ENCODE measurements at places on chromosomes 4 and X.
A peak's percentile ranks its signal among the peaks of the same experiment; 100 is the strongest.

GRCh38 chr4:6509587-6509986, 37.2 kb upstream of the PPP2R2C start:
- peak; percentile 52 for DNase-seq

DNA sequence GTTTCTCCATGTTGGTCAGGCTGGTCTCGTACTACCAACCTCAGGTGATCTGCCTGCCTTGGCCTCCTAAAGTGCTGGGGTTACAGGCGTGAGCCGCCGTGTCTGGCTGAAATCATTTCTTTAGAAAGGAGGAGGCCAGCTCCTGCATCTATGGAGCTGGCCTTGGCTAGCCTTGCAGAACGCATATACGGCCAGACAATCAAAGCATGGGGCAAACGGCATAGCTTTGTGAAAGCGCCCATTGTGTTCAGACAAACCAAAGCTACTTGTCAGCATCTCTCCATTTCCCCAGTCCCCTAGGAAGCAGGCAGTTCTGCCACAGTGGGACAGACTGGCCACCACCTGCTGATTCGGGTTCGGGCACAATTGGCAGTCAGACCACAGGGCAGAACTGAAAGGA, 48.9 kb upstream of the IQSEC2 start:
- DNase-seq, result no peak

DNA sequence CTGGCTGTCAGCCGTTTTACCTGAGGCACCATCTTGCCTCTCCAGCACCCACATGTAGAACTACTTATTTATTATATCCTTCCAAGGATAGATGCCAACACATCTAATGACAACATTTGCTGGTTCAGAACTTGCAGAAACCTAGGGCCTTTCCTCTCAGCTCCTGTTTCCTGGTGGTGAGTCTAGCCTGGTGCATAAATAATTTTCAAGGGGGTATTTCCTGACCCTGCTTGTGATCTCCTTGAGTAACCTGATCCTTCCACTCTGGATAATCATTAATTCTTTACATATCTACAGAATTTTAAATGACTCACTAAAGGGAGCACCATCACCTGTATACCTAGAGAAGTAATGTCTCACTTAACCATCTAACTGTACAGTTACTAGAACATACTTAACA, 153.4 kb downstream of the PPARGC1A start:
- DNase-seq, result no peak

GRCh38 chr4:118765399-118765798, 70.5 kb downstream of the SEC24D start:
- no peak for DNase-seq

DNA sequence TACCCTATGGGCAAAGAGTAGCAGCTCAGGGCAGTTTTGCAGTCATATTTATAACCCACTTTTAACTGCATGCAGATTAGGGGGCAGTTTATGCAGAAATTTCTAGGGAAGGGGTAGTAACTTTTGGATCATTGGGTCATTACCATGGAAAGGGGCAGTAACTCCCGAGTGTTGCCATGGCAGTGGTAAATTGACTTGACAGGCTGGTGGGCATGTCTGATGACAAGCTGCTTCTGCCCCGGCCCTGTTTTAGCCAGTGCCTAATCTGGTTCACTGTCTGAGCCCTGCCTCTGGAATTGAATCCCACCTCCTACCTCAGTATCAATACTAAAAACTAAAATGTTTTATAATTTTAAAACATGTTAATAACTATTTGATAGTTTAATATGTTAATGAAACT, 362.1 kb upstream of the ATOH1 start:
- DNase-seq, result no peak

- no peak for DNase-seq
Measured at GRCh38 chr4:5125321-5125720, 74.0 kb downstream of the STK32B start.

DNA sequence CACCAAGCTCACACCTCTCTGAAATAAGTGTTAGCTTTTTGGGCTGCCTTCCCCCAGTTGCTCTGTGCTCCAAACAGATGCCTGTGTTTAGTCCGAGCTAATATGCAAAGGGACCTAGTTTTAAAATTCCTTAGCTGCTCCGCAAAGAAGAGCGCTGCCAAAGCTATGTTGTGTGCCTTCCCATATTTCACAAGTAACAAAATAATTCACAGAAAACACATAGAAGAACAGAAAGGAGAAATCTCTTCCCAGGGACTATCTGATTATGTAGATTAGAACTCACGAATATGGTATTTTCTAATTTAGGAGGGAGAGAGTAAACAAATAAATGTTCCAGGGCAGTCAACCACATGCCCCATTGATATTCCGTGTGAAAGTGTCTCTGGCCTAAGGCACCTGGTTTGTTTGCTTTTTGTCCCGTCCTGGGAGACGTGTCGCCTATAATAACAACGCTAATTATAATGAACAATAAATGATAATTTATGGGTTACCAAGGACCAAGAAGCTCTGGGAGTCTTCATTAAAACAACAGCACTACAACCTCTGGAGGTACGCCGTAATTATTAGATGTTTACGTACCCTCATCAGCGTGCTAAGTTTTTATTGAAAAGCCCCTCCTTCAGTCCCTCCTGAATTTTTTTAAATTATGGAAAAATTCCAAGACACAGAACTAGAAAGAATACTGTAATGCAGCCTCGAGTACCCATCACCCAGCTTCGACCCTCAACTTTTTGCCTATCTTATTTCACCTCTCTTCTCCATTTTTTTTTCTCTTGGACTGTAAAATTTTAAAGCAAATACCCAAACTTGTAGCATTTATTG, 1.2 kb upstream of the CCNG2 start:
- no peak for DNase-seq

DNA sequence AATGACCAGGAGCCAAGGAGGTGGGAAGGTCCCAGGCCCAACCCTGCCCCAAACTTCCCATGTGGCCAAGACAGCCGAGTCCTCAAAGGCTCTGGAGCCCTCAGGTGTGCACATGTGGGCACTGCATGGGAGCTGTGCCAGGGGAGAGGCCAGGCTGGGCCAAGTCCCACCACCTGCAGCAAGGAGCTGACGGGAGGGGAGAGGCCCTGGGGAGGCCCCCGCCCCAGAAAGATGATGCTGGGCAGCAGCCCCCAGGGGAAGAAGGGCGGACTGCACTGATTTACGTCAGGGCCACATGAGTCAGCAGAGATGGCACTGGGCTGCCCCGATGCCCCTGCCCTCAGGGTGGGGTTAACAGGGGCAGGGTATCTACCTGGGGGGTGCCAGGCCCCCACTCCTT, 1.4 kb downstream of the L1CAM start:
- no peak for DNase-seq

DNA sequence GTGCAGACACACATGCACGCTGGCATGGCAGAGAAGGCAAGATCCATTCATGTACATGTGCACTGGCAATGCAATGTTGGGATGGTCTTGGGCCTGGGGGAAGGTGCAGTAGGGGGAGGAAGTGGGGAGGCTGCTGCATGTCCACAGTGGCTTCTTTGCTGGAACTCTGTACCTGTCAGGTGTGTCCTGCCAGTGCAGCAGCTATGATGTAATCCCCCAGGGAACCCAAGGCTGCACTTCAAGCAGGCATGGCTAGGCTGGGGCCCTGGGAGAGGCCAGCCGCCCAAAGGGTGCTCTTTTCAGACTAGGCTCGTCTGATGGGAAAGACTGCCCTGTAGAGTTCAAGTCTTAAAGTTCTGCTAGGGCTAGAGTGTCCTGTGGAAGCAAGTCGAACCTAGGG, 1304.0 kb downstream of the FAM133A start:
- no peak for DNase-seq

- no peak for DNase-seq
Measured at GRCh38 chrX:119853444-119853843, 681 bp upstream of the UPF3B start.

DNA sequence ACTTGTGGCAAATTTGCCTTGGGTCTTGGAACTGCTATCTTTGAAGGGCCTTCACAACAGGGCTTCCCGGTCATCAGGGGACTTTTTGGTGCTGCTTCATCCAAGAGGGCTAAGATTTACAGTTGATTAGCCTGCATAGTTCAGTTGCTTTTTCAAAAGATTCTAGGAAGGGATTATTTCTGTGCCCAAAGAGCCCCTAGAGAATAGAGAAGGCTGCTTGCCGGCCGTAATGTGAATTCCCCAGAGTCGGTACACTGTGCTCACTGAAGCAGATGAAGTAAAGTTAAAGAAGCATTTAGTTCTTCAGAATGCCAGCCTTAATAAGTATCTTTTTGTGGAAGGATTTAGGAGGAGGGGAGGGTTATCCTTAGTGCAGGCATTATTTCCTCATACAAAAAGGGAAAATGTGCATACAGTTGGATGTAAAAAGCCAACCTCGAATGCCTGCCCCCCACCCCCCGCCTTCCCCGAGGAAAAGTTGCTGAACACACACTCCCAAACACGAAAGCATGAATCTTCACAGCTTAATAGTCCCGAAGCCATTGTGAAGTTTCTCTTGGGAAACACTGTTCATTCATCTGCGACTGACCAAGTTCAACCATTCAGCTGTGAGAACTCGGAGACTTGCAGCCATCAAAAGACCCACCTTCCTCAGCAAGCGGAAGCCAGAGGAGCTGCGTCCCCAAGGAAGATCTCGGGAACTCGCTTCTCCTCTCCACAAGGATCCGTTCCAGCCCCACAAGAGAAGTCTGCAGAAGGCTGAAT, 47.6 kb downstream of the ANOS1 start:
- DNase-seq, result no peak

GRCh38 chrX:71533851-71534561, 1.1 kb downstream of the OGT start:
- DNase-seq, result no peak

DNA sequence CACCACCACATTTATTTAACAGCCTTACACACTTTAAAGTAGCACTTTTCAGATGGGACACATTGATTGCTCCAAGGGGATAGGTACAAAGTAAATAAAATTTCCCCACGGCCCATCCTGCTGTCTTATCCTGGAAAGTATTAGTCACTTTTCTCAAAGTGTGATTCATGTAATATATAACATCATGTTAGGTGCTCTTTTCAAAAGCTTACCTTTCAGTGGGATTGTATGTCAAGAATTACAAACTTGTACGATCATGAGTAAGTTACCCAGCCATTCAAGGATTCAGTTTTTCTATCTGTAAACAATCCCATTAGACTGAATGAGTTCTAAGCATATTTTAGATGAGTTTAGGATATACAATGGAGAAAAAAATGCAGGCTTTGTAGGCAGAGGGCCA, 876.6 kb upstream of the GRID2 start:
- no peak for DNase-seq

- no peak for DNase-seq
Measured at GRCh38 chr4:69748173-69748572, 12.2 kb downstream of the SULT1B1 start.

GRCh38 chr4:147578051-147578476, 39.1 kb upstream of the TMEM184C start:
- no peak for DNase-seq

GRCh38 chr4:37935026-37935425, 25.2 kb upstream of the PTTG2 start:
- no peak for DNase-seq

GRCh38 chr4:70280567-70280966, 38.2 kb downstream of the CSN3 start:
- no peak for DNase-seq

DNA sequence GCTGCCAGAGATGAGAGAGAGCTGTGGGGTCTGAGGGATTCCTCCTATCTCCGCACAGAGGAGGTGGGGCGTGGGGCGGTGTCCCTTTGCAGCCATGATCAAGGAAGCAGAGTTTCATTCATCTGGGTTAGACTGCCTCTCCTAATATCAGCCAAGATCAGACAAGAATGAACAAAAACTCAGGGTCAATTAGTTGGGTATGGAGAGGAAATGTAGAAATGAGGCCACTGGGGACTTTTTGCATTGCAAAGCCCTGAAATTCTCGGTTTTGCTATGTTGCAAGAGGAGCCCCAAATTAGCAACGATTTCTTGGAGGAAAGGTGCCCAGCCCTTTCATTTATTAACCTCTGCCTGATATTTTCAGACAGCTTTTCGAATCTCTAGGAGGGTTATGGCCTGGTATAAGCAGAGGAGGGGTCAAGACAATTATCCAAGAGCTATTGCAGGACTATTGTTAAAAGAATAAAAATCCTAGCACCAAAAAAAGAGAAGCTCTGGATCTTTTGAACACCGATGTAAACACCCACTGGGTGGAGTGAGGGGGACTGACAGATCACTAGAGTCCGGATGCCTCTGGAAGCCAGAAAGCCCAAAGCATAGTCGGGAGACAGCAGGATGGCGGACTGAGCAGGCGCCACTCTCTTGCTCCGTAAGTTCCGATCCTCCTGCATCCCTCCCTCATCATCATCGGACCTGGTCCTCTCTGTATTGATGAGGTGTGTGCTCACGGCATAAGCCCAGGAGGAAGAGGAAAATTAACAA, 34.4 kb upstream of the ACSL1 start:
- DNase-seq, result no peak

GRCh38 chr4:101174679-101175345, 172.5 kb downstream of the PPP3CA start:
- no peak for DNase-seq

DNA sequence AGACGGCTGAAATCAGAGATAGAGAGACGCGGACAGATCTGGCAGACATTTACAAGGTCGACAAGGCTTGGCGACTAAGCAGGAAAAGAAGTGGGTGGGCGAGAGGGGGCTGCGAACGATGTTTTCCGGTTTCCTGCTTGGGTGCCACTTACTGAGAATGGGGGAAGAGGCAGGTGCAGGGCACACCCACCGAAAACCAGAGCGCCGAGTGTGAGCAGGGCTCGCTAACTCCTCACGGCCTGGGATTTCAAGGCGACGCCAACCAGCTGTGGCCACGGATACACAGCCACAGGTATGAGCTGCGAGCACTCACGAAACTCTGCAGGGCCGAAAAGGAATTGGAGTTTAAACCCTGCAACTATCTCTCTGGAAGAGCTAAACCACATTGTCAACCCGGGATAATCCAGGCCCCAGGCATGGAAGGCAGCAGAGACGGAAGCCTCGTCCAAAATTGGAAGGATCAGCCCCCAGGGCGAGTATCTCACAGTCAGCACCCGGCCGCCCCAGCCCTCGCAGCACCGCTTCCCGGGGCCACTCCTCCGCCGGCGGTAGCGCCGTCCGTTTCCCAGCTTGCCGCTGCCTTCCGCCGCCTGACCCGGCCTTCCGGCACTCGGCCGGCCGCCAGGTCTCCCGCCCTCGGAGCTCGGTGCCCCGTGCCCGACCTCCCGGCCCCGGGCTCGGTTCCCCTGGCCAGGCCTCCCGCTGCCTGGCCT, 778 bp downstream of the CASP3 start:
- DNase-seq, result no peak

DNA sequence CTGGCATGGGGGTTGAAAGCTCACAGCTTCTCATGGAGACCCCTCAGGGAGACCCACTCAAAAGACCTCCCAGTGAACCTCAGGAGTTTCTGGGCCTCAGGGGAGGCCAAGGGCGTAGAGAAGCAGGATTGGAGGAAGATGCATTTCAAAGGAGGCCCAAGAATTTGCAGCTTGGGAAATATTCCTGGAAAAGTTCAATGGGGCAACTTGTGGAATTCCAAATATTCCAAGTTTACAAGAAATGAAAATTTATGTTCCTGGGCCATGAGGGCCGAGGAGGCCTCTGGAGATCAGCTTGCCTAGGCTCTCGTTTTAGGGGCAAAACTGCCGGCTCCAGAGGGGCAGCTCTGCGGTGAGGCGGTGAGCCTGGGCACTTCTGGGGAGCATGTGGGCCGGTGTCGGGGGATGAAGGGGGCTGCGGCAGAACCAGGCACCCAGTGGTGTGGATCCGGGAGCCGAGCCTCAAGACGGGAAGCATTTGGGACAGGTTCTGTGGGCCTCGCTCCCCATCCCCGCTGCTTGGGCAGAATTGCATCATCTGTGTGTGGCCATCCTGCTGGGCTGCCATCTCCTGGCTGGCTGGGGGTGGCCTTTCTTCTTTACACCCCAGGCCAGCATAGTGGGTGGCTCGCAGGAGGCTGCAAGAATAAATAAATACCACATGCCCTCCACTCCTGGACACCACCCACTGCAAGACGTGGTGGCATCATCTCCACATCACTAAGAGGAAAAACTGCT, 54.6 kb upstream of the GPR78 start:
- no peak for DNase-seq

GRCh38 chrX:55008571-55009358, 8.6 kb downstream of the APEX2 start:
- DNase-seq, result peak; percentile 78
